ENCODE measurements at places on chromosomes 4 and X. TPM values are rescaled to one million over a fixed set of nuclear protein-coding genes. Genes with fewer than 3 reads are reported as not detected.

NAA15 gene
- 45.4 TPM for total RNA-seq

SMIM31 gene
- total RNA-seq, result not detected

DNA sequence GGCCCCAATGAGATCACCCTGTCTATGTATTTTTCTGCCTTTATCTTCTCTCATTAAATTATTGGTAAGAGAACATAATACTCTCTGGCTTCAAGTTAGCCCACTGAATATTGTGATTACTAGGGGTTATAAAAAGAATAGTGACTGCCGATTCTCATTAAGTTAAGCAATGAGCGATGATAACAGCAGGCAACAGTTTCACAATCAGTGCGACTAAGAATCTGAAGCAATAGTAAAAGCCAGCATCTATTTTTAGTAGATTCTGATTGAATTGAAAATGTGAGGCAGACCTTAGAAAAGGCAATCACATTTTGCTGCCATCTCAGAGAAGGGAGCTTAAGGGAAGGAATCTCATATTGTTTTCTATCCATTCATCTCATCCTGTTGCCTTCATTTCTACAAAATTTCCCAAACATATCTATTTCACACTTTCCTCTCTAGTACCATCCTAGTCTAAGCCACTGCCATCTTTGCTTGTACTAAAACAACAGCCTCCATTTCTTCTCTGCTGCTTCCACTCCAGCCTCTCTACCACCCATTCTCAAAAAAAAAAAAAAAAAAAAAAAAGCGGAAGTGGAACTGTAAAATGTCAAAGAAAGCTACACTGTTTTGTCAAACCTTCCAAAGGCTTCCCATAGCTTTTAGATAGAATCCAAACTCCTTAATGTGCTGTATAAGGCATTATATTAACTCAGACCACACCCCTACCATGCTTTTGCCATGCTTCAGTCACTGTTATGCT, 17.4 kb downstream of the GABRA4 start:
- DNase-seq, result no peak

- DNase-seq, result no peak
Measured at GRCh38 chr4:30837131-30837539, 117.0 kb downstream of the PCDH7 start.

JCHAIN gene
- total RNA-seq, result 8.0 TPM

DNA sequence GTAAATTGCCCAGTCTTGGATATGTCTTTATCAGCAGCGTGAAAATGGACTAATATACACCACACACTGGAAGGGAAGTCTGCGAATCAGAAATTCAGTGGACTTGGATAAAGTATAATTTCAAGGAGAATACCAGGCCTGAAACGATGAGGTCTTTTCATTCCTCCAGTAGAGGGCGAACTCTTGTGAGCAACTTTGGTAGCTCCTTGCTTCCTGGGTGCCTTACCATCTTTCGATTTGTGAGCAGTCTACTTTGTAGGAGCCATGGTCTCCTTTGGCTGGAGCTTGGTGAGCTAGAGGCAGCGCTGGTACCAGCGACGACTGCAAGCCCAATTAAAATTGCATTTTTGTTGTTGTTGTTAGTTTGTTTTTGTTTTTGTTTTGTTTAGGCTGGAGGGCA, 791.9 kb downstream of the FAT4 start:
- no peak for DNase-seq

DNA sequence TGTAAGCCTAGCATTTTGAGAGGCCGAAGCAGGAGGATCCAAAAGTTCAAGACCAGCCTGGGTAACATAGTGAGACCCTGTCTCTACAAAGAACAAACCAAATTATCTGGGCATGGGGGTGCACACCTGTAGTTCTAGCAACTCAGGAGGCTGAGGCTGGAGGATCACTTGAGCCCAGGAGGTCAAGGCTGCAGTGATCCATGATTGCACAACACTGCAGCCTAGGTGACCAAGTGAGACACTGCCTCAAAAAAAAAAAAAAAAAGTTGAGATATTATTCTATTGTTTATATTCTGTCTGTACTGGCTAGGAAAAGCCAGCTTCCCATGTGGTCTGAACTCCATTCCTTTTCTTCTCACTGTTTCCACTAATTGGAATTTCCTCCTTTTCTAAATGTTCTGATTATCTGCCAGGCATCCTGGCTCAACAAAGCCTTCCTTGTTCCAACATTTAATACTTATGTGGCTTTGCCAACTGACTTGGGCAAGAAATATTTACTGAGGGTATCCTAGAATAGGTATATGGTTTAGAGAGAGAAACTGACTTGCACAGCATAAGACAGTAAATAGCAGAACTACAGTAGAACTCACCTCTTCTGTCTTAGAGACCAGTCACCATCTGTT, 175.2 kb upstream of the ADAMTS3 start:
- no peak for DNase-seq

RAB41 gene
- total RNA-seq, result not detected

PDLIM3 gene
- 411 TPM for total RNA-seq

DNA sequence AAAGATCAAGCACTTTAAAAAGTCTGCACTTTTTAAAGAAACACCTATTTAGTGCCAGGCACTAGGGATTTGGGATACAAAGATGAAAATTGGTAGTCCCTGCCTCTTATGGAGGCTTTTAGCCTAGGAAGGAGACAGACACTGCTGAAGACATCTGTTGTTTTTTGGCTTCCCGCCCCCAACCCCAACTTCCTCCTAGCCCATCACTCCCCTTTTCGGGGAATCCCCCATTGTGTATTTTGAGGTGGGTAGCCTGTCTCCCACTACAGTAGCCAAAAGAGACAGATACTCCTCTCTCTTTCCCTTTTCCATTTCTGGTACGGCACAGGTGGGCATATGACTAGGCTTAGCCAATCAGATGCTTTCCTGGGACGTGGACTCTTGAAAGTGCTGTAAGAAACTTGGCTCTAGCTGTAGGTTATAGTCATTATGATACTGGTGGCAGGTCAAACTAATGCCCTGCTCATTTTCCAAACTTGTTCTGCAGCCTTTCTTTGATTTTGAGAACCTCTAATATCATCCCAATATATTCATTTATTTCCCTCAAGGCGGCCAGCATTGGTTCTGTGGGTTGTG, 194.6 kb upstream of the RBPJ start:
- no peak for DNase-seq

DNA sequence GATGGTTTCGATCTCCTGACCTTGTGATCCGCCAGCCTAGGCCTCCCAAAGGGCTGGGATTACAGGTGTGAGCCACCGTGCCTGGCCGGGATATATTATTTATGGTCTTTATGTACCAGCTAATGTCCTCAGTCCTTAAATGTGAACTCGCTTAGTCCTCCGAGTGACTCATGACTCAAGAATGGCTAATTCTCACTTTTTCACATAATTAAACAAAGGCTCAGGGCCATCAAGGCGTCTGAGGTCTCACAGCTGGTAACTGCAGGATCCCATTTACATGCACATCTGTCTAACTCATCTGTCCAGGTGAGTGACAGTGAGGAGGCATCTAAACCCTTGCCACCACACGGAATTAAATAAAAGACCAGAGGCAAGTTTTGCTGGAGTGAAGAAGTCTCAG, 73.5 kb downstream of the HS3ST1 start:
- no peak for DNase-seq

GABRG1 gene
- total RNA-seq, result not detected

All from aorta (tissue), 5 donors.